ENCODE measurements at places on chromosomes 5 and 9.
A peak's percentile ranks its signal among the peaks of the same experiment; 100 is the strongest.

GRCh38 chr9:137798901-137799629 is 78.5 kb upstream of the CACNA1B start:
- DNase-seq = no peak

DNA sequence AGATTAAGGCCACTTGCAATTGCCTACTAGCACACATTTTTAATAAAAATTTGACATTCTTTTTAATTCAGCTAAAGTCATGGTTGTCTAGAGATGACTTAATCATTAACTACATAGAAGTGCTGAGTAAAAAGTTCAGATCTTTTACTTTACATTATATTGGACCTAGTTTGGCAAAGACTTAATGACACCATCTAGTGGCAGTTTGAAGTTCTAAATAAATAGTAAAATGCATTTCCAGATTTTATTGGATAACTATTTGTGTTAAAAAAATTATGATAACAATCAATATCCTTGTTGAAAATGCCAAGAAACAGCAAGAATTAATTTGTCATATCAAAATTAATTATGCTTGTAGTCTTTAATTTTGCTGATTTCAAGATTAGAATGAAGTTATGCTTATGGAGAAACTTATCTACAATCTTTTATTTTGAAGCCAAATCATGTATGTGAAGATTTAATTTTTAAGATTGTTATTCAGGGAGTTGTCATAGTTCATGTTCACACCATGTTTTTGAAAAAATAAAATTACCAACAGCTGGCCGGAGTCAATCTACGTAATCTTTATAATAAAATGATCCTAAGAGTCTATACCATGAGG is 69.6 kb upstream of the PJA2 start:
- DNase-seq = no peak

GRCh38 chr5:219460-219863 is 1.3 kb downstream of the SDHA start:
- no peak for DNase-seq

DNA sequence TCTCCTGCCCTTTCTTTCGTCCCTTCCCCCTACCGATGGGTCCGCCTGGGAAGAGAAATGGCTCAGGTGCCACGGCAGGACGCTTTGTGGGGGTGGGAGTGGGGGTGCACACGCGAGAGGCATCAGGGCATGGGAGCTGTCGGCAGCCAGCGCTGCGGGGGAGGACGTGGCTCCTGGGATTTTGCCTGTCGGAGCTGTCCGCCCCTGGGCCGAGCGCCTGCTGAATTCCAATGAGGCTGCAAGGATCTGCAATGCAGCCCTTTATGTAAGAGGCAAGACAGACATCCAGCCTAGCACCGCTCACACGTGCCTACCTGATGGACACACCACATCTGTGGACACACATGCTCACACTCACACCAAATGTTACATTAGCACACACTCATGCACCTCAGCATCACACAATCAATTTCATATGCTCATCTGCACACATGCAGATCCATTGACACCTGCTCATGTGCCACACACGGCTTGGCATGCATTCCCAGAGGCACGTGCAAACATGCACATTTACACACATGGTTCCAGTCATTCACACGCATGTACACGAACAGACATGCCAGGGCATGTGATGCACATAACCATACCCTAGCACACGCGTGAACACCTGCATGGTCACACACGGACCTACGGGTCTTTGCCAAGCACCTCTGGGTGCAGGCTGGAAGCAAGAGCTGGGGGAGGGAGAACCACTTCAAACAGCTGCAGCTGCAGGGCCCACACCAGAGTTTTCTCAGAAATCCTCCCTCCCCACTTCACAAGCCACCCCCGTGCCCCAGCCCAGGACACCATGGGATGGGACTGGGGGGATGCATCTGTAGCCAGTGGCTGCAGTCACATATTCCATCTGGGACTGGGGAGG is 1.4 kb downstream of the GRIN1 start:
- no peak for DNase-seq

DNA sequence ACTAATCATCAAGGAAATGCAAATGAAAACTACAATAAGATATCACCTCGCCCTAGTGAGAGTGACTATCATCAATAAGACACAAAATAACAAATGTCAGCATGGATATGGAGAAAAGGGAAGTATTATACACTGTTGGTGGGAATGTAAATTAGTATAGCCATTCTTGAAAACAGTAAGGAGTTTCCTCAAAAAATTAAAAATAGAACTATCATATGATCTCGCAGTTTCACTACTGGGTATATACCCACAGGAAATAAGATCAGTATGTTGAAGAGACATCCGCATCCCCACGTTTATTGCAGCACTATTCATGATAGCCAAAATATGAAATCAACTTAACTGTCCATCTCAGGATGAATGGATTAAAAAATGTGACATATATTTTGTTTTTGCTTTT is 31.6 kb upstream of the STK32A start:
- no peak for DNase-seq

DNA sequence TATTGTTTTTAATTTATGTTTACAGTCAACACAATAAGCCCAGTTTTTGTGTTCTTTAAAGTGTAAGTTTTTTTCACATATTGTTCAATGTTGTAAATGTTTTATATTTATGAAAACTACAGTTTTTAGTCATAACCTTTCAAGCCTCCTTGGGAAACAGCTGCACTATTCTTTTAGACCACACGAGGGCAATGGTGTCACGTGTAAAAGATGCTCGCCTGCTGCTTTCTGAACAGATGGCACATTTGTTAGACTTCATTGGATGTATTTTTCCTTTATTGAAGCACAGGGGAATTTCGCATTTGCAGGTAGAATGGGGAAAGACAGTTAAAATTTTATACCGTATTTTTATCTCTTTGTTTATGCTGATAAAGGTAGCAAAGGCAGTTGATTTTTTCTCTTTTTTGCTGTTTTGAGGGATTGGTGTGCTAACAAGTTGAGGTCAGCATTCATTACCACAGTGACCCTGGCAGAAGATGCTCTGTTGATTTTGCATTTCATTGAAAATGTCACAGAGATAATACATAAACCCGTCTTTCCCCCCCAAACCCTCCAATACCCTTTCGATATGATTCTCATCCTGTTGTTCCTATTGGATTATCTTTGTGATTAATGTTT is 59.0 kb downstream of the MAT2B start:
- peak; percentile 48 for DNase-seq

GRCh38 chr9:1125741-1126140 is 75.6 kb downstream of the DMRT2 start:
- no peak for DNase-seq

DNA sequence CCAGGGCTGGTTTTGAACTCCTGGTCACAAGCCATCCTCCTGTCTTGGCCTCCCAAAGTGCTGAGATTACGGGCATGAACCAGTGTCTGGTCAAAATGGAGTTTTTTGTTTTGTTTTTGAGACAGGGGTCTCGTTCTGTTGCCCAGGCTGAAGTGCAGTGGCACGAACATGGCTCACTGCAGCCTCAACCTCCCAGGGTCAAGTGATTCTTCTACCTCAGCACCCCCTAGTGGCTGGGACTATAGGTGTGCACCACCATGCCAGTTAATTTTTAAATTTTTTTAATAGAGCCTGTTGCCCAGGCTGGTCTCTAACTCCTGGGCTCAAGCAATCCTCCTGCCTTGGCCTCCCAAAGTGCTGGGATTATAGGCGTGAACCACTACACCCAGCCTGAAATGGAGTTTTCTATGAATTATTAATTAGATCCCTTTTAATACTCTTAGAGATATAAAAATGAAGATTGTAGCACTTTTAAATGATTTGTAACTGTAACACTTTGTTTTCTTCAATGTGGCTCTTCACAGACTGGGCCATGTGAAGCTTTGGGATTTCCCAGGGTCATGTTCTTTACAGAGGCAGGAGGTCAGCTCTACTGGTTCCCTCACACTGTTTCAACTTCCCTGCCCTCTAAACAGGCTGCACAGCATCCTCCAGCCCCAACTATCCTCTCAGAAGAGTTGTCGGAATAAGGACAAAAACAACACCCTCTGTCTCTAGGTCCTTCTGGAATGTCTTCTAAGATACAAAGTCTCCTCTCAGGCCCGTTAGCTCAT is 32.7 kb upstream of the SPARC start:
- no peak for DNase-seq

DNA sequence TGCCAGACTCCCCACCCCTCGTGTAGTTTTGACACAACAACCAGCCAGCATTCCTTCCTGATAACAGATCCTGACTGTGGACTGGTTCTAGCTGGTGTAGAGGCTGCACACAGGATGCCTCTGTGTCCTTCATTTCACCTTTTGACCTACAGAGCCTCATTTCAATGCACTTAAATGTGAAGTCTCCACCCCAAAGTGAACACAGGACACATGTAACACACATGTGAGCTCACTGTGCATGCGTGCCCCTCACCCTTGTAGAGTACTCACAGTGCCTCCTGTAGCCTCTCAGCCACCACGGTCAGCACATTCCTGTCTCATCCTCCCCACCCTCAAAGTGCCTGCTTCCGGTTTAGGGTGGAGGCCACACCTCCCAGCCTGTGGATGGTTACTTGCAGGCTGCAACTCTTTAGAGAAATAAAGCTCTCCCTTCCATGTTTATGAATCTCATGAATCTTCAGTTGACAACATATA is 11.6 kb upstream of the NKD2 start:
- DNase-seq = no peak

DNA sequence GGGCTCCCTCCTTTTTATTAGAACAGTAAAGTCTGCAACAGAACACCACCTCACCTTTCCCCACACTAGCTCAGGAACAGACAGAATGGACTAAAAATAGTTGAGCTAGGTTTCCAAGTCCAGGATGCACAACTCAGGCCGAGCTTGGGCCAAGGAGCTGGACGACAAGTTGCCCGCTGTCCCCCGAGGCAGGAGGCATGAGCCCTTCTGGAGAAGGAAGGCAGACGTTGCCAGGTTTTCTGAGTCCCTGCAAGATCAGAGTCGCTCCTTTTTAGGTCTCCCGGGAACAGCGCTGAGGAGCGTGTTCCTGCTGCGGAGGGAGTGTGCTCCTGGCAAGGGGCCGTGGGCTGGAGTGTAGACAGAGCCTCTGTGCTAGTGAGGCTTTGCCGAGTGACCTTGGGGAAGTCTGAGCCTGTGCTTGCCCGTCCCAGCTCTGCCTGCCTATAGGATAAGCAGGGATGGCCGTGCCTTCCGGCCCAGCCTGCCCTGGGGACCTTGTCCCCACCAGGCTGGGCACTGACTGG is 121.6 kb downstream of the WNK2 start:
- no peak for DNase-seq

- DNase-seq = no peak
Measured at GRCh38 chr9:127707766-127708165, 978 bp downstream of the CFAP157 start.

DNA sequence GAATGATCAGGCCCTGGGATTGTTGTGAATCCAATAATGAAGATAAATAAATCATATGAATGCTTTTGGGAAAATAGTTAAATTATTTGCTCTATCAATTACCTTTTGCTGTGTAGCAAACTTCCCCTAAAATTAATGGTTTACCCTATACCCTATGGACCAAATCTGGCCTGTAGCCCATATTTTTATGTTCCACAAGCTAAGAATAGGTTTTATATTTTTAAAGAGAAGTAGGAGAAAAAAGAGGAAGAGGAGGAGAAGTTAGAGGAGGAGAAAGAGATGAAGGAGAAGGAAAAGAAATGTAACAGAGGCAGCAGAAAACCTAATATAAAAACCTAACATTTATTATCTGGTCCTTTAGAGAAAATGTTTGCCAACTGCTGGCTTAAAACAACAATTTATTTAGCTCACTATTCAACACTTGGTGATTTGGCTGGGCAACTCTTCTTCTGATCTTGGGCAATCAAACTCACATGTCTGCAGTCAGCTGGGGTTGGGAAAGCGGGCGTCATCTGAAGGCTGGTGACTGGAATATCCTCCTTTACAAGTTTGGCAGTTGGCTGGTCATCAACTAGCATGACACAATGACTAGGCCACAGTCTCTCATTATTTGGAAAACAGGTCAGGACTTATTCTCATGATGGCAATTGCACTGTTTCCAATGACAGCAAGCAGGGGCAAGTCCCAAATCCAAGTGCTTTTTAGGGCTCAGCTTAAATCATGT is 522.9 kb downstream of the RASEF start:
- no peak for DNase-seq

GRCh38 chr5:156984064-156984463 is 21.0 kb upstream of the TIMD4 start:
- no peak for DNase-seq

- no peak for DNase-seq
Measured at GRCh38 chr5:146151970-146152369, 30.5 kb downstream of the LARS1 start.

DNA sequence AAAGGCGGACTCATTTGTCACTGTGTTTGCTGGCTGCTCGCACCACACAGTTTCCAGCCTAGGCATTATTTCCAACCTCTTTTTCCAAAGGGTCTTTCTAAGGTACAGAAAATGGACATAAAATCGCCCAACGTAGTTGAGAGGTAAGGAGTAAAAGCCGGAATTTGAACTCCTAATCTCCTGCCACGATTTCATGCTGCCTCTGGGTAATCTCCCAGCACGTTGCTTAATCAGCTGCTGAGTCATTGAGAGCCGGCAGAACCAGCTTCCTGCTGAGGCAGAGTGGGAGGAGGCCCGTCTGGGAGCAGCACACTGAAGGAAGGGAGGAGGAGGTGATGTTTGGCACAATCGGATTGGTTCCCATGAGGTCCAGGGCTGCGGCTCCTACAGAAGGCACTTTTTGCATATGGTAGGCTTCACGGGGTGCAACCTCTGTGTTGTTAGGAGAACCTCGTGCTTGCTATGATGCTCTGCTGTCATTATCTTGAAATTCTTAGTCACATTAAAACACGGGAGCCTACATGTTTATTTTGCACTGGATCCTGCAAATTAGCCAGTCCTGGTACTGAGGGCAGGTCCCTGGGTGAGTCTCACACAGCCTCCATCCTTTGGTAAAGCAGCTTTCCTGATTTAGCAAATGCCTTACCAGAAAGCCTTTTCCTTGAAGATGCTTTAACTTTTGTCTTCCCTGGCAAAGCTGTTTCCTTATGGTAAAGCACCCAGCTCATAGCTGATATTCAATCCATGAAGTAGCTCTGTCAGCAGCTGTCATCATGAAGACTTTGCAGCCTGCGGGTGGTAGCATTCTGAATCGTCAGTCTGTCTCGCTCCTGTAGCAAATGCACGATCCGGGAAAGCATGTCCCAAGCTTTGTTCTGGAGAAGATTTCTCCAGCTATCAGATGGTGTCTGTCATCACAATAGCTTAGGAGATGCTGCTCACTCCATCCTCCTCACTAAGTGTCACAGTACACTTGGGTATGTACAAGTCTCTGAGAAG is 191.6 kb upstream of the MSX2 start:
- peak; percentile 85 for DNase-seq

GRCh38 chr9:113416149-113416721 is 5.7 kb downstream of the C9orf43 start:
- no peak for DNase-seq
